ENCODE measurements at places on chromosomes 2 and 18. TPM values are rescaled to one million over a fixed set of nuclear protein-coding genes. Genes with fewer than 3 reads are reported as not detected.

DNA sequence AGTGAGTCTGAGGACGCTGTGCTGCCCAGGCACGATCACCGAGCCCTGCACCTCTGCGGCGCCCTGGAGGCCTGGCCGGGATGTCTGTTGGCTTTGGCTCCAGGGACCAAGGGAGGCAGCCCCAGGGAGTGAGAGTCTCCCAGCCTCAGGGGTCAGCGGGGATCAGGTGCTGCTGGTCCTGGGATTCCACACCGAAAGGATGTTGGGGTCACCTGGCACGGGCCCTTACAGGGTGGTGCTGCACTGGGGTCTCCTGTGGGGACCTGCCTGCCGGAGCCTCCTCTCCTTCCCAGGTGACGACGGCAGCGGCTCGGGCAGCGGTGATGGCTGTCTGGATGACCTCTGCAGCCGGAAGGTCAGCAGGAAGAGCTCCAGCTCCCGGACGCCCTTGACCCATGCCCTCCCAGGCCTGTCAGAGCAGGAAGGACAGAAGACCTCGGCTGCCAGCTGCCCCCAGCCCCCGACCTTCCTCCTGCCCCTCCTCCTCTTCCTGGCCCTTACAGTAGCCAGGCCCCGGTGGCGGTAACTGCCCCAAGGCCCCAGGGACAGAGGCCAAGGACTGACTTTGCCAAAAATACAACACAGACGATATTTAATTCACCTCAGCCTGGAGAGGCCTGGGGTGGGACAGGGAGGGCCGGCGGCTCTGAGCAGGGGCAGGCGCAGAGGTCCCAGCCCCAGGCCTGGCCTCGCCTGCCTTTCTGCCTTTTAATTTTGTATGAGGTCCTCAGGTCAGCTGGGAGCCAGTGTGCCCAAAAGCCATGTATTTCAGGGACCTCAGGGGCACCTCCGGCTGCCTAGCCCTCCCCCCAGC lies 30.5 kb downstream of the GPC1 start:
- H3K4me3 ChIP-seq, result no peak overlapping the region
- H3K4me1 ChIP-seq, result no peaks in the 10 kb centered on the region
- H3K36me3 ChIP-seq, result no peaks in the 10 kb centered on the region
- H3K27me3 ChIP-seq, result no peaks in the 10 kb centered on the region
- no peak overlapping the region for H3K27ac ChIP-seq
- no peak for DNase-seq

- H3K27me3 ChIP-seq, result no peaks in the 10 kb centered on the region
- DNase-seq, result no peak
- H3K4me3 ChIP-seq, result peak overlapping the region; percentile 11
- peaks cover 60% of the 10 kb centered on the region for H3K4me1 ChIP-seq
- H3K36me3 ChIP-seq, result peaks cover 11% of the 10 kb centered on the region
- H3K27ac ChIP-seq, result peak overlapping the region; percentile 54
These were observed 45.1 kb downstream of the TET3 start for GRCh38 chr2:74029714-74030397.

Gene TAF4B
- total RNA-seq, result 17.8 TPM

Gene NOSTRIN
- not detected for total RNA-seq

Measured in activated CD4-positive, alpha-beta T cell treated with anti-CD3 and anti-CD28 coated beads, Interleukin-2, amount 10 ng/mL, durations not matched to agents 24 days and 14 days (primary cell).